ENCODE measurements at places on chromosomes 3 and 15.

DNA sequence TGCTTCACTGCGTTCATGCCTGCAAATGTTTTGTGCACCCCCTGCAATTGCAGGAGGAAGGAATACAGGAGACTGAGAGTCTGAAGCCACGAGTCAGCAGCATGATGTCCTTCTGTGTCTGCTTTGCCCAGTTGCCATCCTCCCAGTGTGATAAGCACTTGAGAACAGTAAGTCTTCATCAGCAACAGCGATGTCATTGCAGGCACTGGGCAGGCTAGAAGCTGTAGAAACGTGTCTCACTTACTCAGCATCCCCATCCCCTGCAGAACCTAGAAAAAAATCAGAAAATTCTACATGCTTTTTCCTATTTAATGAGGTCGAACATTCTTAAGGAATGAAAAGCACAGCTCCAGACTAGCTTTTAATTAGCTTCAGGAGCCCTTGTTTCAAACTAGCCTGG lies 156.5 kb upstream of the LPP start:
- no peak for DNase-seq

DNA sequence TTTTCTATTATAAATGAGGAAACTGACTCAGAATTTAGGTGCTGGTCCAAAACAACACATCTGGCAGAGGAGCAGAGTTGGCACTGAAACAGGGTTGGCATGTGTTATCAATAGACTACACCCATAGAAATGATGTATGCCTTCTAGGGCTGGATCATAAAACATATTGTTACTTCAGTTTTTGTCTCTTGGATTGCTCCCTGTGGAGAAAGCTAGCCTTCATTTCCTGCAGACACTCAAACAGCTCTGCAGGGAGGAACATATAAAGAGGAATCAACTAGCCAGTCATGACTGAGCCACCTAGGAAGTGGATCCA lies 507 bp upstream of the MRPL3 start:
- DNase-seq = no peak

- DNase-seq = peak; percentile 35
These were observed 2.3 kb downstream of the CCK start for GRCh38 chr3:42263354-42264346.

- no peak for DNase-seq
These were observed 1716.1 kb downstream of the SI start for GRCh38 chr3:163362151-163362550.

DNA sequence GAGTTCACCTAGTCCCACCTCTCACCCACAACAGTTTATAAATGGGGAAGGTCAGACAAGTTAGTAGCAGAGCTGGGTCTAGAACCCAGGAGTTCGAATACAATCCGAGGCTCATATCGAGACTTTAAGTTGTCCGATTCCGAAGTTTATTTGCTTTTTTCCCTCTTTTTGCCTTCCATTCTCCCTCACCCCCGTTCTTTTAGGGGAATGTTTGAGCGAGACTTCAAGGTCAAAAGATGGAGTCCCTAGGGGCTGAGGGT lies 7.3 kb downstream of the BCL6 start:
- DNase-seq = no peak

DNA sequence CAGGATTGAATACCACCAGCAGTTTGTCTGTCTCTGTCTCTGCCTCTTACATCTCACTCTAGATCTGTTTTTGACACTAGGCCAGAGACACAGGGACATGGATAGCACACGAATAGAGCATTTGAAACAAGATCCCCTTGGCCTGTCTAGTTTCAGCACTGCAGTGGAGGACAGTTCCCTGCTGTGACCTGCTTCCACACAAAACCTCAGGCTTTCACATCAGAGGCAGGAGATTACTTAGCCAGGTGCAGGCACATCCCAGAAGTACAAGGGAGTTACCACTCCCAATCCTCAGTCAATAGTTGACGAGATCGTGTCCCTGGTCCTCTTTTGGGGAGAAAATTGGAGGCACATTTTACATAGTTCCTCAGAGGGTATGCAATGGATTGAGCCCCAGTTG lies 34.0 kb upstream of the CCK start:
- DNase-seq = peak; percentile 13
